ENCODE measurements at places on chromosomes 4 and X.

GRCh38 chr4:179698321-179698720 lies 2256.1 kb upstream of the AGA start:
- no peak for DNase-seq
- H3K27ac ChIP-seq: no peak overlapping the region
- no peaks in the 10 kb centered on the region for H3K4me1 ChIP-seq
- H3K36me3 ChIP-seq: no peaks in the 10 kb centered on the region
- H3K4me3 ChIP-seq: no peak overlapping the region

DNA sequence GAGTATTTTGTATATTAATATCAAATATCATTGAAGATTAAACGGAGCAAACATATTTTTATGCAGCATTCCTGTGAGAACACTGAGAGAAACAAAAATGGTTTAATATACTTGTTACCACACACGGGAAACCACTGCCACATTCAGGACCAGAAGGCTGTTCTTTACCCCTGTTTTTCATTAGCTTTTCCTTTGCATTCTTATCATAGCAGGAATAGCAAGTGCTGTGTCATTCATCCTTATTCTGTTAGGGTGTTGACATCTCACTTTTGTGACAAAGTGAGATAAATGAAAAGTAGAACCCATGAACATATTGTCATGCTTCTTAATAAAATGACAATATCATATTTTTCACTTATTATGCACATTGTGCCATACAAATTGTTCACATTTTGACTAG lies 212.4 kb upstream of the NDST4 start:
- H3K27me3 ChIP-seq: no peaks in the 10 kb centered on the region
- no peak overlapping the region for H3K27ac ChIP-seq
- no peaks in the 10 kb centered on the region for H3K4me1 ChIP-seq

DNA sequence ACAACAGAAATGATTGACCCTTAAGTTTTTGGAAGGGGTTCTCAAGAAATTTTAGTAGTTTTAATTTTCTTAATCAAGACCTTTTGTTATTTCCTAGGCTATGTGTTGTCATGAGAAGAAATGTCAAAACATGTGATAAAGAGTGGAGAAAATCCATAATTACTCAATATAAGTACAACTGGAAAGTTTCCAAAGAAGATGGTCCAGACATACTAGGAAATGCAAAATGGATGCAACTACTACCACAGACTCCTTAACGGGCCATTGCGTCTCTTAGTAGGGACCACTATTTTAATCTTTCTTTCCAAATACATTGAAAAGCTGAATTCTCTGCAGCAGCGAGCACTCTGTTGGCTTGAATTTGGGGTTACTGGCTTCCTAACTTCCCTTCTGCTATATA lies 148.8 kb downstream of the NWD2 start:
- H3K36me3 ChIP-seq: no peaks in the 10 kb centered on the region
- H3K27ac ChIP-seq: no peak overlapping the region
- no peaks in the 10 kb centered on the region for H3K27me3 ChIP-seq
- DNase-seq: no peak

DNA sequence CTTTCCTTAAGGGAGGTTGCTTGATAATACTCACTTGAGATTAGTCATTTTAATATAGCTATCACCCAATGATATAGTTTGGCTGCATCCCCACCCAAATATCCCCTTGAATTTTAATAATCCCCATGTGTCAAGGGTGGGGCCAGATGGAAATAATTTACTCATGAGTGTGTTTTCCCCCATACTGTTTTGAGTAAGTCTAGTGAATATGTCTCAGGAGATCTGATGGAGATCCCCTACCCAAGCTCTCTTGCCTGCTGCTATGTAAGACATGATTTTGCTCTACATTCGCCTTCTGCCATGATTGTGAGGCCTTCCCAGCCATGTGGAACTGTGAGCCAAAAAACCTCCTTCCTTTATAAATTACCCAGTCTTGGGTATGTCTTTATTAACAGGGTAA lies 539.7 kb upstream of the GRID2 start:
- no peaks in the 10 kb centered on the region for H3K27me3 ChIP-seq
- no peak overlapping the region for H3K27ac ChIP-seq
- DNase-seq: no peak
- H3K4me1 ChIP-seq: no peaks in the 10 kb centered on the region
- H3K4me3 ChIP-seq: no peak overlapping the region

- no peaks in the 10 kb centered on the region for H3K27me3 ChIP-seq
- H3K4me3 ChIP-seq: no peak overlapping the region
- H3K36me3 ChIP-seq: no peaks in the 10 kb centered on the region
- H3K4me1 ChIP-seq: no peaks in the 10 kb centered on the region
- no peak for DNase-seq
- H3K27ac ChIP-seq: no peak overlapping the region
Measured at GRCh38 chr4:126081336-126081735, 766.6 kb downstream of the FAT4 start.

GRCh38 chr4:7173841-7174449 lies 18.4 kb upstream of the SORCS2 start:
- H3K4me1 ChIP-seq: no peaks in the 10 kb centered on the region
- DNase-seq: no peak
- no peaks in the 10 kb centered on the region for H3K36me3 ChIP-seq
- H3K4me3 ChIP-seq: no peak overlapping the region
- H3K27ac ChIP-seq: no peak overlapping the region
- H3K27me3 ChIP-seq: no peaks in the 10 kb centered on the region

GRCh38 chr4:140149846-140150635 lies 3.9 kb downstream of the MAML3 start:
- H3K27ac ChIP-seq: peak overlapping the region; percentile 98
- peak overlapping the region; percentile 97 for H3K4me3 ChIP-seq
- DNase-seq: peak; percentile 89

DNA sequence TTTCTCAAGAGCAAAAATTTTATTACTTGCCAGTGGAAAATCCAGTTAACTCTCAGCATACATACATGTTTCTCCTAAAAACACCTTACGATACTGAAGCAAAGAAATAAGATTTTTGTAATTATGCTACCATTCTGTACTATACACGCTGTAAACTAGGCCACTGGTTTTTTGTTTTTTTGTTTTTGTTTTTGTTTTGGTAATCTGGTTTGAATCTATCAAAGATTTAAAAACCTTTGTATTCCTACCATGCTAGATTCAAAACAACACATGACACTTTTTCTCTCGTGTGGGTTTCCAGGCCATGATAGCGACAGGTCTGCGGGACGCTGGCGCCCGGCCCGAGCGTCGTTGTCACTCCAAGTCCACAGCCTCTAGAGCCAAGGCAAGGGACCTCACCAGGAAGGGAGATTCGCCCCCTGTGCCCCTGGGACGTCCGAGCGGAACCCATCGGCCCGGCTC lies 723 bp downstream of the TMEM192 start:
- H3K4me3 ChIP-seq: peak overlapping the region; percentile 91
- no peaks in the 10 kb centered on the region for H3K36me3 ChIP-seq
- H3K27me3 ChIP-seq: no peaks in the 10 kb centered on the region
- no peaks in the 10 kb centered on the region for H3K4me1 ChIP-seq

DNA sequence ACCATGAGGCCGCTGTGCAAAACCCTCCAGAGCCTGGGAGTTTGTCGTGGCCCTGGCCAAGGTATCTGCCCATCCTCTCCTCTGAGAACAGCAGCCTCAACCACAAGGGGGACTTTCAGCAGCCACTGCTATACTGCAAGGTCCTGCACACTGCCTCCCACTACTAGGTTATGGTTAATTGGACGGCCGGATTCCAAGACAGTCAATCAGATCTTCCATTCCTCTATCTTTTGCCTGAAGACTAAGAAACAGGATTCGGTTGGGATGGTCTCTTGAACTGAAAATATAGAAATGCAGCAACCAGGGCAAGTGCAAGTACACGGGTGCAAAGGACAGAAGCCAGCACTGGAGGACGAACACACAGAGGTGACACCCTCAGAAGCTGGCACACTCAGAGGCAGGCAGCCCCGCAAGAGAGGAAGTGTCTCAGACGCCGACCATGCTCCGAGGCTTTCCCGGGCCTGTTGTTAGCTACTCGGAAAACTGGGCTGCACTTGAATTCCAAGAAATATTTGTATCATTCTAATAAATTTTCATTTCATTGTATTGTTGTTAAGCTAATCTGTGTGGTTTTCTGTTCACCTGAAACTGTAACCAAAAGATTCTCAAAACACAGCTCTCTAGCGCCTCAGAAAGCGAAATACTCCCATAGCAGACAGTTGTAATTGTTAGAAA lies 63.3 kb downstream of the AFAP1 start:
- H3K36me3 ChIP-seq: peaks cover 6% of the 10 kb centered on the region
- H3K27ac ChIP-seq: no peak overlapping the region
- no peak overlapping the region for H3K4me3 ChIP-seq
- H3K4me1 ChIP-seq: peaks cover 3% of the 10 kb centered on the region
- DNase-seq: peak; percentile 83

GRCh38 chrX:102154900-102155805 lies 624 bp downstream of the BEX5 start:
- peak overlapping the region; percentile 40 for H3K4me3 ChIP-seq
- H3K4me1 ChIP-seq: no peaks in the 10 kb centered on the region
- H3K27me3 ChIP-seq: no peaks in the 10 kb centered on the region
- H3K27ac ChIP-seq: no peak overlapping the region
- H3K36me3 ChIP-seq: no peaks in the 10 kb centered on the region
- DNase-seq: no peak

GRCh38 chr4:102761296-102761701 lies 531 bp upstream of the MANBA start:
- no peaks in the 10 kb centered on the region for H3K36me3 ChIP-seq
- DNase-seq: no peak
- no peaks in the 10 kb centered on the region for H3K4me1 ChIP-seq
- no peak overlapping the region for H3K27ac ChIP-seq

GRCh38 chr4:108544481-108544880 lies 75.9 kb upstream of the RPL34 start:
- H3K27me3 ChIP-seq: no peaks in the 10 kb centered on the region
- H3K27ac ChIP-seq: no peak overlapping the region
- H3K36me3 ChIP-seq: no peaks in the 10 kb centered on the region
- DNase-seq: no peak
- no peaks in the 10 kb centered on the region for H3K4me1 ChIP-seq

DNA sequence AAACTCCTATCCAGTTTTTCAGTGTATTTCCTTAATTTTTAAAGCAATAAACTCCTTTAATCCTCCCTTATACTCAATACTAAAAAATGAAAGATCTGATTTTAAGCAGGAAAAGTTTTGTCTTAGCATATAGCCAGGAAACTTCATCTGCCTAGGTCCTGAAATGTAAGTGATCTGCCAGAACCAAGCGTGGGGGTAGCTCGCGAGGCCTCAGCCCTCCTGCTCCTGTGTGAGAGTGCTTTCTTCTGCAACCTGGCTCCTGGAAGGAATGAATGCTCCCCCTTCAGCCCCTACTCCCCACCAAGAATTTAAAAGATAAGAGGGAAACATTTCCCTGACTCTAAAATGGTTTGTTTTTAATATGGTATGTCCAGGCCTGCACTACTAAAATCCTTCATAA lies 160.1 kb downstream of the CBR4 start:
- no peaks in the 10 kb centered on the region for H3K27me3 ChIP-seq
- no peak for DNase-seq
- H3K4me1 ChIP-seq: peaks cover 15% of the 10 kb centered on the region
- H3K36me3 ChIP-seq: peaks cover 53% of the 10 kb centered on the region
- H3K4me3 ChIP-seq: peak overlapping the region; percentile 57

GRCh38 chrX:154348114-154348531 lies 26.3 kb downstream of the FLNA start:
- peaks cover 36% of the 10 kb centered on the region for H3K36me3 ChIP-seq
- no peaks in the 10 kb centered on the region for H3K27me3 ChIP-seq
- no peak for DNase-seq
- H3K27ac ChIP-seq: no peak overlapping the region

GRCh38 chrX:53239474-53239873 lies 14.5 kb upstream of the KDM5C start:
- no peaks in the 10 kb centered on the region for H3K4me1 ChIP-seq
- H3K4me3 ChIP-seq: no peak overlapping the region
- H3K27me3 ChIP-seq: no peaks in the 10 kb centered on the region
- H3K27ac ChIP-seq: no peak overlapping the region
- DNase-seq: peak; percentile 81

DNA sequence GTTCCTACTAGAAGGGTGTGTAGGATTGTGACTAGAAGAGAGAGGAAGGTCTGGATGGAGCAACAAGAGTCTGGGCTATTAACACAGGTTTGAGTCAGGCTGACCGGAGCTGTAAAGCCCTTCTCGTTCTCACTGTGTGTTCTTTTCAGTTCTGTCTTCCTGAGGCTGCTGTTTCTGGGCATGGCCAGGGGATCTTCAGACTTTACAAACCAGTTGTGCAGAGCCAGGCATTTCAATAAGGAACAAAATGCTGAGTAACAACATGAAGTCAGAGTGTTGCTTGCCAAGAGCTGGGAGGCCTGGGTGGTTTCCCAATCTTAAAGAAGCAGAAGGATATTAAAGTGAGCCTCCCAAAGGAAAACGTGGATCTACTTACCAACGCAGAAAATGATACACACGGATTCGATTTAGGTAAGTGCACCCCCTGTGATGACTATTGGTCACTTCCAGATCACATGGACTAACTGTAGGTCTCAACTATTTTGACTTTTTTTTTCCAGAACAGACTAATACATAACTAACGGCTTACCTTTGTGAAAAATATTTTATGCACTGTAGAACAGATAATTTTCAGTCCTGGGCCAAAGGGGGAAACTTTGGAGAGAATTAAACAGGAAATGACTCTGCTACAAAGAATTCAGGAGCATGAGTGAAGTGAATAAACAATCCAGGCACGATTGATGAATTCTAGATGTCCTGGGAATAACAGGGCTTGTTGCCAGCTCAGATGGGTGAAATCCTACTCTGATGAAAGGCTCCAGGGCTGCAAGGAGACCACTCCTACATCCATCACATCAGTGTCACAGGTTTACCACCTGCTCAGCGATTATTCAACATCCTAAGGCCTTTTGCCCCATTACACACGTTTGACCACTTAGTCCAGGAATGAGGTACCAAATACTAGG lies 94.5 kb downstream of the ANXA3 start:
- no peak overlapping the region for H3K27ac ChIP-seq
- no peak overlapping the region for H3K4me3 ChIP-seq
- H3K36me3 ChIP-seq: no peaks in the 10 kb centered on the region
- no peak for DNase-seq
- no peaks in the 10 kb centered on the region for H3K27me3 ChIP-seq

DNA sequence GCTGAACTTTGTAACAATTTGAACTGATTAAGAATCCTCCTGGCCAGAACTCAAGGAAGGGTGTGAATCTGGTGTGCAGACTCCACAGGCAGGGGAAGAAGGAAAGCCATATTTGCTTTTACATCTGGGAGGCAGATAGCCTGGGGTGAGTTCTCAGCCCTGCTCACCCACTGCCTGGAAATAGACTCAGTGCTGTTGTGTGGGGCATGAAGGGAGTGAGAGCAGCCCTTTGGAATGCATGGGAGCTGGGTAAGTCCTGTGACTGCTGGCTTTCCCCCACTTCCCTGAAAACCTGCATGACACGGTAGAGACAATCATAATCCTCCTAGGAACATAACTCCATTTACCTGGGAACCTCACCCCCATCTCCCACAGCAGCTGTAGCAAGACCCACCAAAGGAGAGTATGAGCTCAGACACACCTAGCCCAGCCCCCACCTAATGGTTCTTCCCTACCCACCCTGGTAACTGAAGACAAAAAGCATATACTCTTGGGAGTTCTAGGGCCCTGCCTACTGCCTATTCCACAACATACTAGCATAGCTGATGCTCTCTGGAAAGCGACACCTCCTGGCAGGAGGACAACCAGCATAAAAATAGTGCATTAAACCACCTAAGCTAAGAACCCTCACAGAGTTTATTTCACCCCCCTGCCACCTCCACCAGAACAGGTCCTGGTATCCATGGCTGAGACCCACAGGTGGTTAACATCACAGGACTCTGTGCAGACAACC lies 59.3 kb upstream of the UBQLN2 start:
- H3K4me1 ChIP-seq: no peaks in the 10 kb centered on the region
- H3K27me3 ChIP-seq: no peaks in the 10 kb centered on the region
- no peak overlapping the region for H3K27ac ChIP-seq
- no peaks in the 10 kb centered on the region for H3K36me3 ChIP-seq
